NCI-H2107 (cell line): ENCODE measurements at places on chromosomes 1 and 21.

DNA sequence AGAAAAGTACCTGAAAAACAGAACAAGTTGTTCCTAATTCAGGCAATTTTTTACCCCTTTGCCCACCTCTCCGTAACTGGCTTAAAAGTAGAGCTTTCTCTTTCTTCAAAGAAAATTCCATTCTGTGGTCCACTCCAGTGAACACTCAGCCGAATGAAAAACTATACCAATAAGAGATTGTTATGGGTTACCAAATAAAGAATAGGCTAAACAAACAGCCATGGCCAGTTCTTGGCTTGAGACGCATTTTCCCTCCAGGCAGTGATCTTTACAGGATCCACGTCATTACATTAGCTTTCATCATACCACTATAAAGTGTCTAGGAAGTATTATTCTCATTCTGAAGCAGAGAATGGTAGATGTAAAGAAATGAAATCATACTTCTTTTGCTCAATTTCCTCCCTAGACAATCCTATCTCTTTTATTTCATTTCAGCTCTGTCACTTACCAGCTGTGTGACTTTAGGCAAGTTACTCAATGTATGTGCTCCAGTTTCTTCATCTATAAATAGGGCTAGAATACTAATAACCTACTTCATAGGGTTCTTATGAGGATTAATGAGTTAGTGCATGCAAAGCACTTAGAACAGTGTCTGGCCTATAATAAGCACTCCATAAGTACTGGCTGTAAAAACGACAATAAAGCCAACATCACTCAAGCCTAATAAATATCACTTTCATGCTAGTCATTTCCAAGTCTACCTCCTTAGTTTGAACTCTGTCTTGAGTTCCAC is 26.5 kb upstream of the TRIM45 start:
- no peak for DNase-seq

GRCh38 chr1:145942871-145943270 is 14.9 kb downstream of the LIX1L start:
- DNase-seq = no peak

DNA sequence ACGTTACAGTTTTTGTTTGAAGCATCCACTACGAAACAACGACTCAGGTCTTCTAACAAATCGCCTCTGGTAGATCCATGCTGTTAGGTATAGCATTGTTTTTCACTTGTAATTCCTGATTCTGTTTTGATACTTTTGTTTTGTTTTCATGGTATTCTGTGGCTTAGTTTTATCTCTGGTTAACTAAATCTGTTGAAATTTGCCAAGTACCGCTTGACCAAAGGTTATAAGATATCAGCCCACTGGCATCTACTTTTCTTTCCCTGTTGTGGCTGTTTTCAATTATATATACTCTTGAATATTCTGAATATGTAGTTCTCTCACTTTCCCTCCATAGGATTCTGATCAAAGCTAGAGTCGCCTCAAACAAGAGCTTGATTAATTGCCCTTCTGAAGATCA is 274.8 kb upstream of the C1orf105 start:
- no peak for DNase-seq

- no peak for DNase-seq
Measured at GRCh38 chr1:77670330-77670729, 12.1 kb downstream of the ZZZ3 start.

DNA sequence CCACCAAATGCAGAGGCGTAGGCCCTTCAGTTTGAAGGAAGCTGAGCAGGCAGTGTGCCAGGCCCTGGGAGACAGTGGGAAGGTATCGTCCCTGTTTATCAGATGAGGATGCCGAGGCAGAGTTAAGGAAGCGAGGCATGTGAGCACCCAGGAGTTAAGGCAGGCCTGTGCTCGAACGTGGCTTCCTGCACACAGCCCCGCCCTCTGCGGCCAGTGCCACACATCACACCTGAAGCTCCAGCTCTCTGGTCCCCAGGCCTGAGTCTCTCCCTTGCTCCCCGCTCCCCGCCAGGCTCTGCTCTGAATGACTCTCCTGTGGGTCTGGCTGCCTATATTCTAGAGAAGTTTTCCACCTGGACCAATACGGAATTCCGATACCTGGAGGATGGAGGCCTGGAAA is 32.1 kb downstream of the EPHX1 start:
- DNase-seq = no peak

GRCh38 chr1:26761217-26761616 is 26.5 kb upstream of the PIGV start:
- DNase-seq = no peak

GRCh38 chr1:82139751-82140468 is 339.2 kb downstream of the ADGRL2 start:
- no peak for DNase-seq

DNA sequence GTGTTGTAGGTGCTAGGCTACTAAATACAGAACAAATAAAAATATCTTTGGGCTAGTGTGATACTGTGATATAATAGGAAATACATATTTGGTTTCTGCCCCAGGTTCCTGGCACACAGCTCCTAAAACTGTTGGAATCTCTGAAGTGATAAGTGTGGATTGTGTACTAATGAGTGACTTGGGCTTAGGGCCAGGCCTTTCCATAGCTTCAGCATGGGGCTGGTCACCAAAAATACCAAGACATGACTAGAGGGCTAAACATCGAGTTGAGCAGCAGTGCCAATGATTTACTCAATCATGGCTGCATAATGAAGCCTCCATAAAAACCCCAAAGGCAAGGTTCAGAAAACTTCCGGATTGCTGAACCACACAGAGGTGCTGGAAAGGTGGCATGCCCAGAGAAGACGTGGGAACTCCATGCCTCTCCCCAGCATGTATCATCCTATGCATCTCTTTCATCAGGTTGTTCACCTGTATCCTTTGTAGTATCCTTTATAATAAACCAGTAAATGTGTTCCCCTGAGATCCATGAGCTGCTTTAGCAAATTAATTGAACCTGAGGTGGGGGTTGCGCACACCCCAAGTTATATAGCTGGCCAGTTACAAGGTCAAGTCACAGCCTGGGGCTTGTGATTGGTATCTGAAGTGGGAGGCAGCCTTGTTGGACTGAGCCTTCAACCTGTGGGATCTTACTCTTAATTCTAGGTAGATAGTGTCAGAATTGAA is 51.6 kb downstream of the ZMYM4 start:
- DNase-seq = no peak

DNA sequence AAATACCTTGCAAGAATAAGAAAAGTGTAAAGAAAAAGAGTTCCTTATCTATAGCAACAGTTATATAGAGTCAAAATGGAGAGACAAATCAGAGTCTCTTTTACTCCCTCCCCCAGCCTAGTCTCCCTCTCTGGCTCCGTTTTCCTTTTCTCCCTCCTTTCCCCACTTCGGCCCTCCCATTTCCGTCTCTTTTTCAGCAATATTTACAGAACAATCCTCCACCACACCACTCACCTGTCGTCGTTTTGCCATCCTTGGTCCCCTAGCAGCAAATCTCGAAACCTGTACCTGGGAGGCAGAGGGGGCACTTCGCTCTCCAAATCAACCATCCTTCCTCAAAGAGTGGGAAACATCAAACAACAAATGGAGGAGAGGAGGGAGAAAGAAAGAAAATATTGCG is 259 bp downstream of the KCNT2 start:
- no peak for DNase-seq

- DNase-seq = no peak
Measured at GRCh38 chr1:67484492-67484891, 54.3 kb upstream of the SERBP1 start.

DNA sequence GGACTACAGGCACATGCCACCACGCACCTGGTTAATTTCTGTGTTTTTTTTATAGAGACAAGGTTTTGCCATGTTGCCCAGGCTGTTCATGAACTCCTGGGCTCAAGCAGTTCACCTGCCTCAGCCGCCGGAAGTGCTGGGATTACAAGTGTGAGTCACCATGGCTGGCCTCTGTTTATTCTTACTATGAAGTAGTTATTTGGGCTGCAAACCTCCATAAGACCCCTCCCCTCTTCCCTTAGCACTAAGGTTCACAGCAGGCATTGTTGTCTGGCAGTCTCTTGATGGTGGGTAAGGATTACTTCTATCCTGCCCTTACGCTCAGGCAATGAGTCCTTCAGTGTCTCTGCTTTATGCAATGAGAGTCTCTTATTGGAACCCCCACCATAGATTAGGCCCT is 51.8 kb downstream of the ANGPTL1 start:
- DNase-seq = no peak

- DNase-seq = no peak
Measured at GRCh38 chr1:182520736-182521135, 68.3 kb downstream of the RNASEL start.

- no peak for DNase-seq
Measured at GRCh38 chr1:246095443-246095842, 411.6 kb downstream of the SMYD3 start.

- DNase-seq = no peak
Measured at GRCh38 chr1:66271216-66271903, 262.6 kb upstream of the SGIP1 start.

GRCh38 chr1:202238914-202239313 is 45.3 kb downstream of the LGR6 start:
- DNase-seq = no peak

- no peak for DNase-seq
Measured at GRCh38 chr21:27129215-27129614, 162.3 kb upstream of the ADAMTS5 start.

DNA sequence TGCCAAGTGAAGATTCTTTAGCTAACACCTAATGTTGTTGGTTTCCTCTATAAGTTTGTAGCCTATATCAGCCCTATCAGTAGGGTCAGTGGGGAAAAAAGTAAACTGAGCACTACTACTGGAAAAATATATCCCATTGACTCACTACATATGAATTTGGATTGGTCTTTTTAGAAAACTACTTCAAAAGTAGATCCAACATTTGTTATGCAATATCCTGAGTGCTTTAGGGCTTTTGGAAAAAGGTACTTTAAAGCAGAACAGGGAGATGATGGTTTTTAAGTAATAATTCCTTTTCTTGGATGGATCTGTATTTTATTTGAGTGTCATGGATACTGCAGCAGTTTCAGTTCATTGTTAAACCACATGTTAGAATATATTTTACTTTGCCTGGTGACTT is 7.1 kb downstream of the C1orf21 start:
- no peak for DNase-seq

GRCh38 chr21:46078322-46078977 is 19.5 kb upstream of the COL6A2 start:
- DNase-seq = no peak

GRCh38 chr1:71647513-71648300 is 566.9 kb upstream of the ZRANB2 start:
- no peak for DNase-seq

DNA sequence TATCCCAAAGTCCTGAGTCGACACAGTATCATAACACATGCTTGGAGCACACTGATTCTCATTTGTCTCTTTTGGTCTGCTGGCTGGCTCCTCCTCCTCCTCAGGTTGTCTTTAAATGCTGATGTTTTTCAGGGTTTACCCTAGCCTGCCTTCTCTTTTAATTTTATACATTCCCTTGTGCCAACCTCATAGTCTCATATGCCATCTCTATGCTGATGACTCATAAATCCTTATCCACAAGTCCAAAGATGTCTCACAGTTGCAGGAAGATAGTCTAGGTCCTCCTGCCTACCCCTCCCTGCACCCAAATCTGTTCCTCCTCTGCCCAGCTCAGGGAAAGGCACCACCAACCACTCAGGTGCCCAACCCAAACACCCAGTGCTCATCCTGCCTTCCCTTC is 108.3 kb downstream of the SIPA1L2 start:
- no peak for DNase-seq

GRCh38 chr1:224564454-224565084 is 51.5 kb upstream of the CNIH3 start:
- DNase-seq = no peak

- DNase-seq = no peak
Measured at GRCh38 chr1:8409106-8409505, 91.2 kb downstream of the SLC45A1 start.

GRCh38 chr1:35925741-35926140 is 5.2 kb upstream of the AGO3 start:
- DNase-seq = no peak

DNA sequence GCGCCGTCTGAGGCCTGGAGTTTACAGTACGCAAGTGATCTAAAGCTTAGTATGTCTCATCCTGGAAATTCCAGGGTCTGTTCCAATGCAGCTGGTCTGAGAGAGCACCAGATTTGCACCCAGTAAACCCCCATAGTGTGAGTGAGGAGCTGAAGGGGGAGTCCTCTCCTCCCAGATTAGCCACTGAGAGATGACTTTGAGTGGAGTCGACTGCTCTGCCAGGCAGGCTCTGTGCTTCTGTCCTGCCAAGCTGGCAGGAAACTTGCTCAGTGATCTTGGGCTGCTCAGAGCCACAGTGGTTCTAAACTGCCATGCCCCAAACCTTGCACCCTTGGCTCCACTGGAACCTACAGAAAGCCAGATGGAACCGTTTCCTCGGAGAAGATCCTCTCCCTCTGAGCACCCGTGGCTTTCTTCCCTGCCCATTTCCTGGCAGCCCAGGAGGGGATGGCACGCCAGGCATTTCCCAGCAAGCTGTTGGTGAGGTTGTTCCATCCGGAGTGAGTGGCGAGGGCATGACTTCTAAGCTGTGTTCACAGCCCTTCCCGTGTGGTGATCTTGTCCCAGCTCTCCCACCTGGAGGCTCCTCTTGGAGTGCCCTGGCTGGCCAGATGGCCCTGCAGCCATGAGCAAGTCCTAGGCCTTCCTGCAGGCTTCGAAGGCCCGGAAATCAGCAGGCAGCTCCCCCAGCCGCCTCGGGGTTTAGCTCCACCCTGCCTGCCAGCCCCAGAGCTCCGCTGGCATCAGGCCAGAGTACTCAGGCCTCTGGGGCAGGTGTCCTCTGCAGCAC is 125.9 kb upstream of the VAMP3 start:
- peak; percentile 44 for DNase-seq
